ENCODE measurements at places on chromosomes 7 and 10.

- no peak for DNase-seq
Observed at GRCh38 chr7:112204499-112205342, 1.5 kb downstream of the DOCK4 start.

- DNase-seq, result no peak
Observed at GRCh38 chr10:106535304-106535953, 629.1 kb downstream of the SORCS1 start.

GRCh38 chr10:11429439-11430052 is 181.9 kb downstream of the USP6NL start:
- DNase-seq, result no peak

DNA sequence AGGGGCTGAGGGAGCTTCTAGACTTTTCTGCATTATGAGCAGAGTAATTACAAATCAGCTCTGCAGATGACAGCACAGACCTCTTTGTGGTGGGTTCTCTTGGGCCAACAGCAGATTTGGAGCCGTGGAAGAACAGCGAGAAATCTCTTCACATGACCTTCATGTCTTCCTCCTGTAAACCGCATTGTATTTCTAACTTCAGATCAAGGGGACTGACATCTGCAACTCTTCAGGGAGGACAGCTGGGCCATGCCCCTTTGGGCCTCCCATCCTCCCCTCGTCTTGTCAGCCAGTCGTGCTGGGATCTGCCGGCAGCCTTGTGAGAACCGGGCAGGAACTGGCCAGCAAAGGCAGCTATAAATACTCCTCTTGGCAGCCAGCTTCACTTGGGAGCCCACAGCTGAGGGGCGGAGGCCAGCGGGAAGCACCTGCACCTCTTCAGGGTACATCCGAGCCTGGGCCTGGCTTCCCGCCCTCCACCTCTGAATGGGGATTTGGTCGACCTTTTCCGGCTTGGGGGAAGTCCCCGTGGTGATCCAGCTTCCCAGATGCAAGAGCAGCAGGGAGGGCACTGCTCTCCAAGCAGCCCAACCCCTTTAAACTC is 54.7 kb downstream of the STEAP1B start:
- peak; percentile 74 for DNase-seq

DNA sequence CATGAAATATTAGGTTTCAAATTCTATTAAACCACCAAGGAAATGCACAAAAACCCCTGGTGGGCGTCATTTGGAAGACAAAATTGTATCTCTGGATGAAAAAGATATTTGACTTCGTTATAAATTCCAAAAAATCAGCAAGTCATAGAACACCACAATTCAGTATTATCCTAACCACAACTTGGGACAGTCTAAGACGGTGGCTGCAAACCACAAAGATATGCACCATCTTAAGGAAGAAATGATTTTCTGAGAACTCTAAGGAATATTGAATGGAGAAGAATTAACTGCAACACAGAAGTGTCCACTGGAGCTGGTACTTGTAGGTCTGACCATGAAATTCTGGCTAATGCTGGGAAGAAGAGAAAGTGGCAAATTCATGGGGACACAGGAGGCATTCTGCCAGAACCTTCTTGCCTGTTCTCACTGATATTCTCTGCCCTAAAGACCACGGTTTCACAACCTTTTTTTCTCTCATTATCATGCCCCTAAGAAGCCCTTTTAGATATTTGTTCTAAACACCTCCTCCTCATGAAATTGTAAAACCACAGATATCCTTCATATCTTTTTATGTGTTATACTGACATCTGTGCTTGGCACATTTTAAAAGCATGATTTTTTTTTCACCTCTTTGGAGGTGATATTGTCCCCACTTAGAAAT is 92.9 kb downstream of the SFMBT2 start:
- DNase-seq, result no peak

- DNase-seq, result no peak
Observed at GRCh38 chr7:101795461-101795860, 22.0 kb upstream of the CUX1 start.

DNA sequence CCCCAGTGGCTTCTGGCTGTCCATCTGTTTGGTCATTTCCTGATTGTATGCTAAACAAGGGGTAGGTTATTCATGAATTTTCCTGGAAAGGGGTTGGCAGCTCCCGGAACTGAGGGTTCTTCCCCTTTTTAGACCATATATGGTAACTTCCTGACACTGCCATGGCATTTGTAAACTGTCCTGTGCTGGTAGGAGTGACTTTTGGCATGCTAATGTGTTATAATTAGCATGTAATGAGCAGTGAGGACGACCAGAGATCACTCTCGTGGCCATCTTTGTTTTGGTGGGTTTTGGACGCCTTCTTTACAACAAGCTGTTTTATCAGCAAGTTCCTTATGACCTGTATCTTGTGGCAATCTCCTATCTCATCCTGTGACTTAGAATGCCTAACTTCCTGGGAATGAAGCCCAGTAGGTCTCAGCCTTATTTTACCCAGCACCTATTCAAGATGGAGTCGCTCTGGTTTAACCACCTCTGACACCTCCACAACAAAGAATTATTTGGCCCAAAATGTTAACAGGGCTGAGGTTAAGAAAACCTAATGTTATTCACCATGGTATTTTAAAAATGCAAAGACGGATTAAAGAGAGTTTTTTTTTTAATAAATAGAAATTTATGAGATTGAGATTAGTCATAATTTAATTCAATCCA is 2.4 kb upstream of the PTN start:
- DNase-seq, result no peak

DNA sequence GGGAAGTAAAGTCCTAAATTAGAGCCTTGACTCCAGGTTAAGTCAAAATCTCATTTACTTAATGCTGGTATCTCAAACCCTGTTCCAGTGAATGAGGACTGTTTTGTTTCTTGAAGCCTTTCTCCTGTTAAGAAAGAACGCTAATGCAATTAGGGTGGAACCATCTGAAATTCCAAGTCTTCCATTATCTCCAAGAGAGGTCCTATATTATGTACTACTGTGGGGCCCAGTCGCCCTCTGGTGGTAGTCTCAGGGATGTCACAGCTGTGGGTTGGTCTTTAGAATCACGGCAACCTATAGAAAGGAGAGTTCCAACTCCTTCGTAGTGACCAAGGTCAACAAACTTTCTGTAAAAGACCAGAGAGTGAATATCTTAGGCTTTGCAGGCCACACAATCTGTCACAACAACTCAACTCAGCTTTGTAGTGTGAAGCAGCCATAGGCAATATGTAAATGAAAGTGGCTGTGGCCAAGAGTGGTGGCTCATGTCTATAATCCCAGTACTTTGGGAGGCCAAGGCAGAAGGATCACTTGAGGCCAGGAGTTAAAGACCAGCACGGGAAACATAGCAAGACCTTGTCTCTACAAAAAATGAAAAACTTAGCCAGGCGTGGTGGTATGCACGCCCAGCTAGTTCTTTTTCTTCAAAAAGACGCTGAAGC is 9.3 kb downstream of the RPP38 start:
- DNase-seq, result peak; percentile 73
